Cerebellar nuclear complex (tissue), 1 donor: ENCODE measurements at places on chromosomes 1 and 21.
A peak's percentile ranks its signal among the peaks of the same experiment; 100 is the strongest.

DNA sequence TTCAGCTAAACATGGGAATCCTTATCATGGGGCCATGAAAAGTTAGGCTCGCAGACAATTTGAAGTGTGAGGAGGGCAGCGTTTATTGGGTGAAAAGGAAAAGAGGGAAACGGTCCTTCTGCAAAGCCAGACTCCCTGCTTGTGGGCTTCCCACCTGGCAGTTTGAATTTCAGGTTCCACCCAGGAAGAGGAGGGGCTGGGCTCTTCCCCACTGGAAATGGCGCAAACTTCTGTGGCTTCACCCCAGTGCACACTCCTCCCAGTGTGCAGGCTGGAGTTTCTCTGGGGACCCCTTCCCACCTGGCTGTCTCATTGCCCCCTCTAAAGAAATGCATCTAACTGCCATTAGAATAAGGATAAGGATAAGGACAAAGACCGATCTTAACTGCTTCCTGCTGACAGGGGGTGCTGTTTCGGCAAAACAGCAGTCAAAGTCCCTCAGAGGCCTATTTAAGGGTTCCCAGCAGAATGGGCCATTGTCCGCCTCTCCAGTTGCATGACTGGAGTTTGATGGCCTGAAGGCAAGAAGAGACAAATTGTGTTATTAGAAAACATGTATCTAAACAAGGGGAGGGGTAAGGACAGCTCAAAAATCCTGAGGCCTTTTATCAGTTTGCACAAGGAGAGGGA is 20.4 kb downstream of the AIM2 start:
- no peak for DNase-seq

- no peak for DNase-seq
Observed at GRCh38 chr1:35605867-35606182, 32.7 kb downstream of the TFAP2E start.

DNA sequence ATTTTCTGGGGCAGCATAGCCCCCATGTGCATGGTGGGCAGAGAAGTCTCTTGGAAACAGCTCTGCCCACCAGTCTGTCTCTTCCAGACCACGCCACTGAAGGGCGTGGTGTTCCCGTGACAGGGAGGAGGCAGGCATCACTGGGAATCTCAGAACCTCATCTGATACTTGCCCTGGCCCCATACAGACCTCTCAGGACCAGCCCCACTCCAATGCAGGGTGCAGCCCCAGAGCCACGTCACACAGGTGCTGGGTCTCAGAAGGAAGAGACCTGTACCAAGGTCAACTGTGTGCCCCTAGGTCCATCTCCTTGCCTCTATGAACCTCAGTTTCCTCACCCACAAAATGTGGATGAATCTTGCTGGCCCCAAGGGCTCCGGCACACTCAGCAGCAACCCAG is 7.3 kb downstream of the RAP1GAP start:
- no peak for DNase-seq

- DNase-seq: no peak
Observed at GRCh38 chr21:28283641-28284490, 708.8 kb downstream of the LTN1 start.

DNA sequence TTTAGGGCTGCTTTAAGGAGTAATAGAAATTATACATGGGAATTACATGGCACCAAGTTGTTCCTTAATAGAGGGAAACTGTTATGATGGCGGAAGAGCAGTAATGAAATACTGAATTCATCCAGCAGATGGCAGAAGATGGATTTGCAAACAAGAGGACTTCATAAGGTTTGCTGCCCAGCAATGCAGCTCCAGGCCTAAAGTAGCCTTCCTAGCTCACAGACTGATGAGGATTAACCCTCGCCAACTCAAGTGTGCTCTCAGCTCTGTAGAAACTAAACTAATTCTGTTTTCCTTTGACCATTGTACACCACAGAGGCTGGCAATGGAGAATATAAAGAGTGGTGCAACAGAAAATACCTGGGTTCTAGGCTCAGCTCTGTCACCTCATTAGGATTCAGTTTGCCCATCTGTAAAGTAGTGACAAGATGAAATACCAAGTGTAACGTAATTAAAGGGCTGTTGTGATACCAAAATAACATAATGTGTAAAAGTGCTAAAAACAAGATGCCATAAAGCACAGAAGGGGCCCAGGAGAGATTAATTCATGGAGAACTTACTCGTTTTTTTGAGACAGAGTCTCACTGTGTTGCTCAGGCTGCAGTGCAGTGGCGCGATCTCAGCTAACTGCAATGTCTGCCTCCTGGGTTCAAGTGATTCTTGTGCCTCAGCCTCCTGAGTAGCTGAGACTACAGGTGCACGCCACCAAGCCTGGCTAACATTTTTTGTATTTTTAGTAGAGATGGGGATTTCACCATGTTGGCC is 102.4 kb upstream of the SERBP1 start:
- DNase-seq: peak; percentile 1

DNA sequence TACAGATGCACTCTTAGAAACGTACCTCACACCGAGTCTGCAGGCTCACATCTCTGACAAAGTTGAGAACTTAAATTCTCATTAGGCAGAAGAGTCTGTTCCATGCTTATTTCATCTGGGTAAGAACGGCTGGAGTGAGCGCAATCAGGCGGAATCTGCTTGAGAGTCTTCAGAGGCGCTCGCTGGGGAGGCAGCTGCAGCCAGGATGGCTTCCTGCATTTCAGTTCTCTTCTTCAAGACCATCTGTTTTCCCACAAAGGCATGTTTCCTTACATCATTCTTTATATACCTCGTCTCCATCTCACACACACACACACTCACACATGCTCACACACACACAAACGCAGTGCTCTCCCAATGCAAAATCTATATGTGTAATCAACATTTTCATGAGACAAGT is 497.1 kb downstream of the AJAP1 start:
- DNase-seq: no peak

- no peak for DNase-seq
Observed at GRCh38 chr1:169727307-169727706, 6.6 kb downstream of the SELE start.

DNA sequence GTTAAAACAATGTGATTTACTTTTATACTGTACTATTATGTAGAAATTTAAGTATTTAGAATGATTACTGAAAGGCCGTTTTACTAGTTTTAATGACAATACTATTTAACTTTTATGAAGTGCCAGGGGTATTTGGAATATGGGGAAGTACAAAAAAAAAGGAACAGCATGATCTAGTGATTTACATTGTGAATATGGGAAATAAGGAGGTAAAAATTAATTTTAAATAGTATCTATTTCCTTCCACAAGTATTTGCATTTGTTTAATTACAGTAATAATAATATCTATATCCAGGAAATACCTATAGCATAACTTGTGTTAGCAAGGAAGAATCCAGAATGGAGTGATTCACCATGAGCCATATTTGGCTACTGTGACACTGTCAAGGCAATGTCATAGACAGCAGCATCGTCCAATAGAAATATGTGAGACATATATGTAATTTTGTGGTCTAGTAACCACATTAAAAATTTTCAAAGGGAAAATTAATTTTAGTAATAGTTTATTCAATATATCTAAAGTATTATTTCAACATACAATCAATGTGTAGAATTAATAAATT is 22.0 kb downstream of the CNST start:
- DNase-seq: no peak

DNA sequence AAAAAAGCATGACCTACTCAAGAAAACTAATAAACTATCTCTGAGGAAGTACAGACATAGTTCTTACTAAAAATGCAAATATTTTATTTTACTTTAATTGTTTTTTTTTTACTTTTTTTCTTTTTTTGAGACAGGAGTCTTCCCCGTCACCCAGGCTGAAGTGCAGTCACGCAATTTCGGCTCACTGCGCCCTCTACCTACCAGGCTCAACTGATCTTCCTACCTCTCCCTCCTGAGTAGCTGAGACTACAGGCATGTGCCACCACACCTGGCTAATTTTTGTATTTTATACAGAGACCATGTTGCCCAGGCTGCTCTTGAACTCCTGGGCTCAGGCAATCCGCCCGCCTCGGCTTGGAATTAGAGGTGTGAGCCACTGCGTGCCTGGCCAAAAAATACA is 1263.1 kb downstream of the KCNT2 start:
- no peak for DNase-seq

- DNase-seq: no peak
Observed at GRCh38 chr1:97350662-97351061, 570.2 kb downstream of the DPYD start.

DNA sequence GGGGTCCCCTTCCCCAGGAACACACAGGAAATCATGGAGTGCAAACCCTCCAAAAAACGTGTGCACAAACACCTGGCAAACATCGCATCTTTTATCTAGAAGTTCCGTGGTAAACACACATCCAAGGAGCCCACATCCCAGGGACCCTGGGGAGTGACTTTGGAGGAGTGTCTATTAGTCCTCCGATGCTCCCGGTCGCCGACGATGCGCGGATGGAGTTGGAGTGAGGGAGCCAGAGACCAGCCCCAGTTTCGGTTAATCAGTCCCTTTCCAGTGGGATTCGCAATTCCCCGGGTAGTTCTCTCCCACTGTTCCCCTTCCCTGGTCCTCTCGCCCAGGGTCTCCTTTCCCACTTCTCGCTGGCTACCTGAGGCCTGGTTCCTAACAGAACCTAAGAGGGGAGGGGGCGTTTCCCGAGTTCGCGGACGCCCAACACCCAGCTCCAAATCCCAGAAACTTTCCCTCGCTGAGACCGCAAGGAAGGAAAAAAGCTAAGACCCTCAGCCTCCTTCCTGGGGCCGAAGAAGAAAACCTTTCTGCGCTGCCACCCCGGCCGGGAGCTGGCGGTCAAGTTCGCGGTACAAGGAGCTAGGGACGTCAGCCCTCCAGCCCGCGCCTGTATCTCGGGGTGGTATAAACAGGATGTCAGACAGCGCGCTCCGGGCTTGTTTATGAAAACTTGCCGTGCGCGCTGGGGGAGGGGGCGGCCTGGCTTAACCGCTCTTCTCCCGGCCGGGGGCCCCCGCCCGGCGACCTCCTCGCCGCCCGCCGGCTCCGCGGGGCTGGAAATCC is 787 bp downstream of the JAK1 start:
- no peak for DNase-seq

DNA sequence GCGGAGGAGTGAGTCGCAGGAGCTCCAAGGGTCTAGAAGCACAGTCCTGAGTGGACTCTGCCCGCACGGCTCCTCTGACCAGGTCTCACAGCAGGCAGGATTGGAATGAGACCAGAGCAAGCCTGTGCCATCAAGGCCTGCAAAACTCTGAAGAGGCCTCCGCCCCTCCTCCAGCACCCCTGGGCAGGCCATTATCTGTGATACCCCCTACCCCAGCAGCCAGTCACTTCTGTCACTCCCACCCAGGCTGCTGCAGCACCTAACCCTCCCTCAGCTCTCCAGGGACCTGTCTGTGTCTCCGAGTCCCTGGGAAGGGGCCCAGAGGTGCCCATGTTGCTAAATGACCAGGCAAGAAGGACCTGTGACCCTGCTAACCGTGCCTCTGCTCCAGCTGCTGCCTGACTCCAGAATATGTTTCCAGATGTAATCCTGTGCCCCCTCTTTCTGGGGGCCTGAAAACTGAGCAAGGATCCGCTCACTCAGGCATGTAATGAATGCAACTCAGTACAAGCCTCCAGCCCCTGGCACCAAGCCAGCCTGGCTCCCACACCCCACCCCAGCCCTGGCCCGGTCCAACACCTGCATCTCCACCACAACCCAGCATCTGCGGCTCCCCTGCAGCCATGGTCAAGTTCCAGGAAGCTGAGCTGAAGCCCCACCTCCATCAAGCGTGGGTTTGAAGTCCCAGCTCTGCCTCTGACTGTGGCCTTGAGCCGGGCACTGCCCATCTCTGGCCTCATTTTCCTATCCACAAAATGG is 22.1 kb upstream of the COL16A1 start:
- DNase-seq: no peak

- DNase-seq: no peak
Observed at GRCh38 chr1:25034736-25035522, 104.9 kb upstream of the RUNX3 start.

- no peak for DNase-seq
Observed at GRCh38 chr1:30735124-30735523, 11.7 kb upstream of the MATN1 start.

GRCh38 chr1:40929155-40929554 is 50.3 kb upstream of the CTPS1 start:
- DNase-seq: no peak

DNA sequence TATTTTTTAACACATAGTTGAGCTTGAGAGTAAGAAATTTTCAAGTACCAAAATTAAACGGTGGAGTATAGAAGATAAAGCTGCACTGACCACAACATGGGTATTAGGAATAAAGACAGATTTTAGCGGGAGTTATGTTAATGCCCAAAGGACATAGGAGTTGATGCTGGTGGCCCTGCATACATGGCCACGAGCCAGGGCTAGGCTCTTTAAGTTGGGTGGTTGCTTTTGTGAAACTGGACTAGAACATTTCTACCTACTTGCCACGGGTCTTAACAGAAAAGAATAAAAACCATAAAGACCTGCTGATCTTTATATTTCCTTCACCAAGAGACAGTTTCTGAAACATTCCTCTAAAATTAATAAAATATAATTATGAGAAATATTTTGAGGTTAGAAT is 14.9 kb downstream of the EDEM3 start:
- DNase-seq: no peak

- no peak for DNase-seq
Observed at GRCh38 chr21:16071761-16072160, 342.0 kb downstream of the USP25 start.

- DNase-seq: peak; percentile 6
Observed at GRCh38 chr1:59699227-59699847, 115.4 kb upstream of the HOOK1 start.

GRCh38 chr21:46345861-46346260 is 21.9 kb downstream of the PCNT start:
- DNase-seq: no peak

DNA sequence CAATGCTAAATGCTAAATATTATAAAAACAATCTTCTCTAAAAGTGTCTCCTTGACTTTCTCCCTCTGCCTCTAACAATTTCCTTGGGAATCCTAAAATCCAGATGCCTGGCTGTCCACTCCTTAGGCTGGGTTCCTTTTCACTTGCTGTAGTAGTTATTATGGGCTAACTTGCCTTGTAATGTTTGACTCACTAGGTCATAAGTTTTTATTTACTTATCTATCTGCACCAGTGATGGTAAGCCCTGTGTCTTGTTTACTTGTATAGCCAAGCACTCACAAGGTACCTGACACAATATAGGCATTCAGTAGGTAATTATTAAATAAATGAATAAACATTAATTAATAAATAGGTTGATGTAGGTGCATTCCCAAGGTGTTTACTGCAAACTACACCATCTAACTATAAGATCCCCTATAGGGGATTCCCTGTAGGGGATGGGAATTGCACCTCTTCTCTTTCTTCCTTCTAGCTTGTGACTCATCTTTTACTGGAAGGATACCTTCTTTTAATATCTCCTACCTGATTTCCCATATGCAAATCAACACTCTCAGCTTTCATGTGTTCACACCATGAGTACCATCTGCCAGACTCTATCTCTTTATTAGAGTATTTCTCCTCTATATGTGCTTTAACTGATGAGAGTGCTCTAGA is 14.7 kb upstream of the CHIA start:
- no peak for DNase-seq
